ENCODE measurements at places on chromosomes 3 and 15.
A peak's percentile ranks its signal among the peaks of the same experiment; 100 is the strongest.

DNA sequence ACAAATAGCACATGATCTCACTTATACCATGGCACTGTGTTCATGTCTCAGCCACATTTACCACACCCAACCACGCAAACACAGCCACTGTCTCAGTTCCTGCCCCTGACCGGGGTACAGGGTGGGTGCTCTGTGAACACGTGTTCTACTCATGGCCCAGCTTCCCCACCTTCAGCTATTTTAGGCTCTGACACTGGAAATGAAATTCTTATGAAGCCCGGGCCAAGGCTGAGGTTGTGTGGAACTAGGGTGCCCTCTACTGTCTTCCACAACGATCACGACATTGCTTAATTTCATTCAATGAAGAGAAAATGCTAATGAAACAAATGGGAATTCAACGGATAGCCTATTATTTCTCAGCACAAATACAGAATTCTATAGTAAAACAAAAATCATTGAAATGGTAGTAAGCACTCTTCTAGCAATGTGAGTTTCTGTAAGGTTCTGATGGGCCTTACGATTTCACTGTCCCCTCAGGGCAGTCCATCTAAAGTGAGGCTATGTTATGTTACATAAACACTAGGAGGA, 2.1 kb upstream of the GABRA5 start:
- DNase-seq, result no peak

- DNase-seq, result no peak
Observed at GRCh38 chr3:48394391-48394790, 22.4 kb downstream of the FBXW12 start.

- DNase-seq, result no peak
Observed at GRCh38 chr3:49173116-49173791, 1.9 kb downstream of the KLHDC8B start.

DNA sequence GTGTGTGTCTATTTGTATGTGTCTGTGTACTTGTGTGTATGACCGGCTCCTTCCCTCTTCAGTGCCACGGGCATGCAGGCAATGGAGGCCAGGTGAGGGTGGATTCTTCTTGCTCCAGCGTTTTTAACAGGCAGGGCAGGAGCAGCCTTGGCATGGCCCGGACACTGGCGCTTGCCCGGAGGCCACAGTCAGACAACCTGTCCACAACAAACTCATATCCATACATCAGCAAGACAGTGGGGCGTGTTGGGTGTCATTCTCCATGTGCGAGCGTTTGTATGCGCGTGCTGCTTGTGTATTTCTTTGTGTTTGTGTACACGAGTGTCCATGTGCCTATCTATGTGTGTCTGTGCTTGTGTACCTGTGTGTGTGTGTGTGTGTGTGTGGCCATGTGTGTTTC, 29.8 kb downstream of the PTH1R start:
- no peak for DNase-seq

GRCh38 chr3:43435706-43436105, 149.4 kb downstream of the SNRK start:
- DNase-seq, result no peak

- no peak for DNase-seq
Observed at GRCh38 chr3:31562525-31562924, 29.8 kb downstream of the STT3B start.

- DNase-seq, result peak; percentile 48
Observed at GRCh38 chr3:189967254-189967865, 153.3 kb downstream of the P3H2 start.

DNA sequence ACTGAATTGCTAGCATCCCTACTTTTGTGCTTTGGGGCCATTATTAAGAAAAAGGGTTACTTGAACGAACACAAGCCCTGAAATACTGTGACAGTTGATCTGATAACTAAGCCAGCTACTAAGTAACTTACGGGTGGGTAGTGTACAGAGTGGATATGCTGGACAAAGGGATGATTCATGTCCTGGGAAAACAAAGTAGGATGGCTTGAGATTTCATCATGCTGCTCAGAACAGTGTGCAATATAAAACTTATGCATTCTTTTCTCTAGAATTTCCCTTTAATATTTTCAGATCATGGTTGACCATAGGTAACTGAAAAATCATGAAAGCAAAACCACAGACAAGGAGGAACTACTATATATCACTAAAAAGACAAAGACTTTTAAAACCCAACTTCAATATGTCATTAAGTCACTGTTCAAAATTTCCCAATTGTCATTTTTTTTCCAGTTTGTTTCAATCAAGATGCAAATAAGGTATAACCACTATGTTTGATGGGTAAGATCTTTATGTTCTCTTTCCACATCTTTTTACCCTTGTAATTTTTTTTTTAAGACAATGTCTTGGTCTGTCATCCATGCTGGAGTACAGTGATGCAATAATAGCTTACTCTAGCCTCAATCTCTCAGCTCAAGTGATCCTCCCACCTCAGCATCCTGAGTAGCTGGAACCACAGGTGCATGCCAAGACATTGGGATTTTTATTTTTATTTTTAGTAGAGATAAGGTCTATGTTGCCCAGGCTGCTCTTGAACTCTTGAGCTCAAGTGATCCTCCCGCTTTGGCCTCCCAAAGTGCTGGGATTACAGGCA, 67.7 kb downstream of the IFT80 start:
- DNase-seq, result no peak

DNA sequence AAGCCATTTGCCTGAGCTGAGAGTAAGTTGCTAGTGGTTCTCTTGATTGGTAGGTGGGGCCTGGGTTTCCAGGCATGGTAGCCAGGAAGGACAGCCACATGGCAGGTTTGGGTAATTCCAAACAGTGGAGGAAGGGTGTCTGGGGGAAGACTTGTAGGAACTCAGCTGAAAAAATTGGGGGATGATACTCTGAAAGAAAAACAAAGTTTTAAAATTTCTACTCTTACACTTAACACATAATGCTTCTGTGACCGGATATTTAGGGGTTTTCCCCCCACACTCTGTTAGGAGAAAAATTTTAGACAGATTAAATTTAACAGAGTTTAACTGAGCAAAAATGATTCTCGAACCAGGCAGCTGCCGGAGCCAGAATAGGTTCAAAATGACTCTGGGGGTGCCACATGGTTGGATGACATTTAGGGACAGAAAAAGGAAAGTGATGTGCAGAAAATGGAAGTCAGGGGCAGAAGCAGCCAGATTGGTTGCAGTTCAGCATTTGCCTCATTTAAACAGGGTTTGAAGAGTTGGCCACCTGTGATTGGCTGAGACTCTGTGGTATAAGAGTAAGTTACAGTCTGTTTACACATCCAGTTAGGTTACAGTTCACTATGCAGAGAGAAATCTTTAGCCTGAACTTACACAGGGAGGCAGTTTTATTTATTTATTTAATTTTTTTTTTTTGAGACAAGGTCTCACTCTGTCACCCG, 8.1 kb downstream of the B2M start:
- no peak for DNase-seq

GRCh38 chr3:196996454-196997265, 28.0 kb upstream of the PIGZ start:
- DNase-seq, result no peak

DNA sequence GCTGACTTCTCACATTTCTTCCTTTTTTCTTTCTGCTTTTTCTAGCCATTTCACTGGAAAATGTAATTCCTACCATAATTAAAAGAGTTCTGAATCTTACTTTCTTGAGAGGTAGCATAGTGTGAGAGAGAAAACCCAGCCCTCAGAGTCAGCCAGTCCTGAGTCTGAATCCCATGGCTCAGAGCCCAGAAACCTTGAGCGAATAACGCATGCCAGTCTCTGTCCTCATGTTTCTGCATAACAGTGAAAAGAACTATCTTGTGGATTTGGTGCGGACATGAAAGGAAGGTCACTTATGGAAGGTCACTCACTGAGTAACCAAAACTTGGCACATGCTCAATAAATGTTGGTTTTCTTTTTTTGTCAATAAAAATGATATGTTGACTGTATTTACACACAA, 29.3 kb upstream of the SLCO3A1 start:
- DNase-seq, result no peak

DNA sequence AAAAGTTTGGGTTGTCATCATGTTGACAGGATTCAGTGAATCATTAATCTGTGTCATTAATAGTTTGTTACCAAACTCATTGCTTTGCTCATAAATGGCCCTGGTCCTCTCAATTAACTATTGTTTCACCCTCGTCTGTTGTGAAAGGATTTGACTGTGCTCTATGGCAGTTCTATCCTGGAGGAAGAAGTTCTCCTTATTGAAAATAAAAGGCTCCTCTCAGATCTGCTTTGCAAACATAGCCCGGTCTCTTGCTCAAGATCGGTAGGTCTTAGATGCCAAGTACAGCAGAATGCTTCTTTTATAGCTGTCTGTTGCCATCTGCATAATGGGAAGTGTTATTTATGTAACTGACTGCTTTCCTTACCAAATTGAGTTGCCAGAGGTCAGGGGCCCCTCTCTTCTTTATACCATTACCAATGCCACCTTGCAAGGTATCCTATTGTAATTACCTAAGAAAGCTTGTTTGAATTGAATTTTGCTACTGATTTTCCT, 146.5 kb downstream of the EBLN2 start:
- DNase-seq, result no peak

GRCh38 chr3:149618151-149619123, 39.4 kb downstream of the WWTR1 start:
- no peak for DNase-seq

DNA sequence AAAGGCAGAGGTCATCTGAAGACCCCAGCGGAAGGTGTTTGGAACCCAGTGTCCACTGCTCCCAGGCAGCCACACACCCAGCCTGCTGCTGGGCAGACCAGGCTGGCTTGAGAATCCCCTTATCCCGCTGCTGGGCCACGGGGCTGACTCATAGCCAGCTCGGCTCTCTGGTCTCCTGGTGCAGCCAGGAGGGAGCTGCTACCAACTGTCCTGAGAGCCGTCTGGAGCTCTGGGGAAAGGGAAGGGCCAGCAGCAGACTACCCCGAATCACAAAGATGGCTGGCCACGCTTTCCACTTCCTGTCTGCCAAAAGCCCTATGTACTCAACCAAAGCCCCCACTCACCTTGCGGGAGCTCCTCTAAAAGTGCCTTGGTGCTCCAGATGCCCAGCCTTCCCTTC, 38.3 kb downstream of the WHAMM start:
- DNase-seq, result no peak

DNA sequence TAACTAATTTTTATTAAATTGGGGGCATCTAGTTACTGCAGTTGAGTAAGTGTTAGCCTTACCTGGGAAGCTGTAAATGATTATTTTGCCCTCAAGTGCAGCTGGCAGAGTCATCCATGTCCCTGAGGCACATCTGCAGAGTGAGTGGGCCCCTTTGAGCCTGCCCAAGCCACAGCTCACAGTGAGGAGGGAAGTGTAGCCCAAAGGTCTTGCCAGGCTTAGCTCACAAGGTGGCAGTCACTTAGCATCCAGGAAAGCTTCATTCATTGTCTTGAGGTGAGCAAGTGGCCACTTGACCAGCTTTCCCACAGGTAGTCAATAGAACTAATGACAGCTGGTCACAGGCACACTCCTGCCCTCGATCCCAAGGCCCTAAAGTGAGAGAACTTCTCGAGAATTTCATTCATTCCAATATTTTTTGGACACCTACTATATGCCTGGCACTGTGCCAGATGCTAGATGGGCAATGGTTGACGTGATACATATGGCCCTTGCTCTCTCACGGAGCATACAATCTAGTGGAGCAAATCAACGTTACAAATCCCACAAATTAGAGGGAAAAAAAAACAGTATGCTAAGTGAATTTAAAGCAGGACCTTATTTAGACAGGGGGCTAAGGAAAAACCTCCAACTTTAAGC, 163.3 kb upstream of the IL12A start:
- DNase-seq, result no peak

DNA sequence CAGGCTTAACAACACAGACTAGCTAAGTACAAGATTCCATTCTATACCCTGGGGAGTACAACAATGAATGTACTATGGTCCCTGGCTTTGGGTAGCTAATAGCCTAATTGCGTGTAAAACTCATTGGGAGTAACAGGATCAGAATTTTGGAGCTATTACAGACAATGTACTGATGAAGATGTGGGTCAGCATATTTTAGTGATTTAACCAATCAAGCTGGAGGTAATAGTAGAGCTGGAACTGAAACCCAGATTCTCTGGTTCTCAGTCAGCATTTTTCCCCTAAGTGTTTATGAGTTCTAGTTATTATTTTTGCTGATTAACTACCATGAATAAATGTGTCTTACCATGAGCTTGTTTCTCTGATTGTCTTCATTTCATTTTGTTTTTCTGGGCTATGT, 578.7 kb downstream of the NLGN1 start:
- no peak for DNase-seq

DNA sequence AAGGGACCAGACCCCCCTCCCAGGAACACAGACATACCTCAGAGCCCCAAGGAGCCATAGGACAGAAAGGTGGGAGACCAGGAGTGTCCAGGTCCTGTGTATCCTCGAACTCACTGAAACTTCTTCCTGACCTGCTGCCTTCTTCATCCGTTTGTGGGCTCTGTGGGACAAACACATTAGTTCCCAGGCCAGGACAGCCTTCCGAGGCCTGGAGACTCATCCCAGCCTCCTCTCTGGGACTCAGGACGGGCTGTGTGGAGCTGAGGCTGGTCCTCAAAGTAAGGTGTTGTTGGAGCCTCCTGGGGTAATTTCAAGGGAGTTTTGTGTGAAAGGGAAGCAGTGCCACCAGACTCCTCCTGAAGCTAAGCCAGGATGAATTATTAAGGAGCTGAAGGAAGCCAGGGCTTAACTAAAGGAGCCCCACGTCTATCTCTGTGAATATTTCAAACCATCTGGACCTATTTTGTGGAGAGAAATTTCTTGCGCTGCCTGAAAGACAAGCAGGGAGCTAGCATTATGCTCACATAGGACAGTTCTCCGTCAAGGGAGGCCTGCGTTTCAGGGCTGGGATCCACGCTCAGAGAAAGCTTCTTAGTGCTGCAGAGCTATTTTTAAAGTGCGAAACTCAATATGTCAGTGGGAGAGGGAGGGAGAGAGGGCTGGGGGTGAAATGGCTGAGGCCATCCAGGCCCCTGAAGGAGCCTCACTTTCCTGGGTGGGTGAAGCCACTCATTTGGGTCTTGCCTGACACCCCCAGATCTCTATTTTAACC, 29.8 kb upstream of the PLA2G4E start:
- DNase-seq, result no peak

DNA sequence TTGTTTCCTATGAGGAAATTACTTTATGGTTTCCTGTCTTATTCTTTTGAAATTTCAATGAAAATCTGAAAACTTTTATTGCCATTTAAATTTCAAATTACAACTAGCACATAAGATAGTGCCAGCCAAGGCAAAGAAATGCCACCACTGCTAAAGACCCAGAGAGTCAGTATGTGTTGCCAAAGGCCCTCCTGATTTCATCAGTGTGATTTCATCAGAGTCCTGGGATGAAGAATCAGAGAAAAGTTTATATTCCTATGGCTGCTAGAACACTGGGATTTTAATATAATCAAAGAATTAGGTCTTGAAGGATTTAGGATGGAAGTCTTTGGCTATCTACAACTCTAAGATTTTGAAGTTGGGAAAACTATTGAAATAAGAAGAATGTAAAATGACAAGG, 434.2 kb upstream of the CCDC54 start:
- no peak for DNase-seq

DNA sequence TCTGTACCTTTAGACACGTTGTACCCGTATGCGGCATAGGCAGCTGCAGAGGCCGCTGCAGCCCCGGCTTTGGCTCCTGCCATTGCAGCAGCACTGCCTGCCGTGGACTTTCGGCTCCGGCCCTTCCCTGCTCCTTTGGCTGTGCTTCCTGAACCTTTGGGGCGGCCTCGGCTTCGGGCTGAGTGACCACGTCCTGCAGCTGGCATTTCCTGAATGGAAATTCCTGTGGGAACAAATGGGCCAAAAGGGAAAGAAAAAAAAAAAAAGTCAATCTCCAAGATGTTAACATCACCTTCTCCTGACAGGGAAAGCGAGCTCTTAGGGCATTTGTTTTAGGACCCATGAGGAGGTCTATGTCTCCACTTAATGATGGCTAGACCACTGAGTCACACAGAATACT, 29.6 kb downstream of the CHAC1 start:
- no peak for DNase-seq

- DNase-seq, result peak; percentile 71
Observed at GRCh38 chr3:45870099-45870498, 16.2 kb upstream of the CCR9 start.
